AG10803 (cell line): ENCODE measurements at places on chromosomes 13 and 19.
A peak's percentile ranks its signal among the peaks of the same experiment; 100 is the strongest.

DNA sequence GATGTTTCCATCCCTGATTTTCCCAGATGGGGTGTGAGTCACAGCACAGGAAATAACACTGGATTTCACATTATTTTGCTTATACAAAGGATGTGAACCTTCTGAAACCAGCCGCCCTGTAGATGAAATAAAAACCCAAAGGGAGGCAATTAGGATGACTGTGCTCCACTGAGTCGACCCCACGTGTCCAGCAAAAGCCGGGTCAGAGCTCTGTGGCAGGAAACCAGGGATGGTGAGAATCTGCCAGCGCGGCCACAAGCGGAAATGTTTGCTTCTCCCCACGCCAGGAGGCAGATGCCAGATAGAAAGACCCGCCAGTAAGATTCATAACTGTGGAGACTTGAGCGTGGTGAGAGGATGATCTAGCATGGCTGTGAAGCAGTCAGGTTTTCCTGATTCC, 764.4 kb downstream of the LIG4 start:
- peak; percentile 92 for DNase-seq

- no peak for DNase-seq
Measured at GRCh38 chr13:113737803-113738202, 21.2 kb upstream of the TMEM255B start.

DNA sequence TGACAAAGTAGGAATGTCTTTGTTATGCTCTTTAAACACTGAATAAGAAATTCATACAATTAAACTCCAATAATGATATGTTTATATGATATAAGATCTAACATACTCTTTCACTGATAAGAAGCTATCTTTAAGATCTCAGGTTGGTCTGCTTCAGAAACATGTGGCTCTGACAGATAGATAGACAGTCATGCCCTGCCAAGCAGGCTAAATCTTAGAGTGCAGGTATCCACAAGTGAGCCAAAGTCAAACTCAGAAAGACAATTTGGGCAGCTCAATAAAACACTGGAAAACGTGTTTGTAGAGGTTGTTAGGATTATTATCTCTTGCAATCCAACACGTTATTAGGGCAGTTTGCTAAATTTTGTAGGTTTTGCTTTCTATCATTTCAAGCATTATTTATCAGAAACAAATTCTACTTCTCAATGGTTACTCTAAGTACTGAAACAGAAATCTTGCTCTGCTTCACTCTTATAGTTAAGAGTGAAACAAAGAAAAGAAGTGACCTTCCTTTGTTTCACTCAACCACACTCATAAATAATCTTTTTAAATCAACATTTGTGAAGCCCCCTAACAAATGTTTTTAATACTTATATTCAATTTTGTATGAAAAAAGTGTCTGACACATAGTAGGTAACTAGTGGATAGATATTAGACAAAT, 1255.6 kb downstream of the DIAPH3 start:
- DNase-seq: no peak

DNA sequence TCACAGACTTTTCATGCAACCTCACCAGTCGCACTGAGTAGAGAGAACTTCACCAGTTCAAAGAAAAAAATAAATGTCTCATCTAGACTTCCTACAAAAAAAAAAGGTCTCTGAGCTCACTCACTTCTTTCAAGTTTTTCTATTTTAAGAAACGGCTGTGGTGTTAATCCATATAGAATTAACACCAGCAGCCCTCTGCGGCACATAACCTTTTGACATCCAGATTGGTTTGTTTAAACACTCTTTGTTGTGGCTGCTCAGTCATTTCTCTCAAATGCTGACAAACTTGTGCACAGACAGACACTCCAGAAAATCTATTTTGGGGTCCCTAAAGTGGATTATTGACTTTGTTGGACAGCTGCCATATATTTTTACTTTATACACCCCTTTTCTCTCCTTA, 874.9 kb downstream of the EFNB2 start:
- no peak for DNase-seq

GRCh38 chr19:8320564-8321066, 560 bp downstream of the NDUFA7 start:
- no peak for DNase-seq

DNA sequence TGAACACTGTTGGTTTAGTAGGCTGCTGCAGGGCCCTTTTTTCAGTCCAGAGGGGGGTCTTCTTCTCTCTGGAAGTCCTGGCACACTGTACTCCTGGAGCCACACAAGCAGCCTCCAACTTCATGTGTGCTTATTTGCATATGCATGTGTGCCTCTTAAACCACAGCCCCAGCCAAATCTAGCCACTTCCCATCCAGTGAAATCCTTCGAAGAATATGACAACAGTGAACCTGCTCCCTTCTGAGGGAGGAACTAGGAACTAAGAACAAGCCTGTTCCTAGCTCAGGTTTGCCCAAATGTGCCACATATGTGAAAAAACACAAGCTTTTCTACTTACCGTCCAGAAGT, 348.5 kb downstream of the FOXO1 start:
- DNase-seq: no peak

DNA sequence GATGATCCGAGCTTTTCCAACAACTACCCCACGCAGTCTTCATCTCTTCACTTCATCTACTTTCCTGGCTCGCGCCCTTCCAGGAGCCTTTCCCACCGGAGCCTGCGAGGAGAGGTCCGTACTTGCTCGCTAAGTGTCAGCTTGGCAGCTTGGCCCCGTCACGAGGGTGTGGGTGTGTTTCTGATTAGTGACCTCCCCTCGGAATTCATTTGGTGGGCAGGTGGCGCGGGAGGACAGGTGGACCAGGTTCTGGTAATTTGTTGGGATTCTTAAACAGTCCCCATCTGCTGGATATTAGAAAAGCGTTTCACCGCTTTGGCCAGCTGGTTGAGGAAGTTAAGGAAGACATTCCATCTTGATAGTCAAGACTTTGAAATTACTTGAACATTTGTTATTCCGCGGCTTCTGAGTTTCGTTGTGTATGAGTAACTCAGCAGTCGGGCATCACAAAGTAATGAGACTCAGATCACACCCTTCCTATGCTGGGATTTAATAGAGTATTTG, 515 bp downstream of the UFM1 start:
- DNase-seq: peak; percentile 54

- DNase-seq: no peak
Measured at GRCh38 chr19:51627491-51628138, 2.6 kb downstream of the SIGLEC5 start.

GRCh38 chr19:16463991-16464575, 7.7 kb downstream of the EPS15L1 start:
- DNase-seq: no peak

GRCh38 chr19:12139269-12139668, 881 bp downstream of the ZNF20 start:
- DNase-seq: no peak

- DNase-seq: no peak
Measured at GRCh38 chr19:19181488-19181998, 10.4 kb downstream of the BORCS8 start.

DNA sequence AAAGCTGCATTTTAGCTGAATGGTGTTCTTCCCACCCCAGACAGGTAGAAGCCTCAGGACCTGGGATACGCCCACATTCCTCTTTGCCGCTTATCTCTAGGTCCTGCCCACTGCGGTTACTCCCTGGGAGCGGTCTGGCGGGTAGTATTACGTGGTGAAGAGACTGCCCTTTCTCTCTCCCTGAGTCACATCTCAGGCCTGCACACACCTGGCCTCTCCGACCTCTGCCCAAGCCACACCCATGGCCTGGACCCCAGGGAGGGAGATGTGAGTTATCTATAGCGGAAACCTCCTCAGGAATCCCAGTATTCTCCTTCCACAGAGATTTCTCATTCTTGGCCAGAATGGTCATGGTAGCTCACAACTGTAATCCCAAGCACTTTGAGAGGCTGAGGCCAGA, 17.3 kb downstream of the RHPN2 start:
- no peak for DNase-seq

DNA sequence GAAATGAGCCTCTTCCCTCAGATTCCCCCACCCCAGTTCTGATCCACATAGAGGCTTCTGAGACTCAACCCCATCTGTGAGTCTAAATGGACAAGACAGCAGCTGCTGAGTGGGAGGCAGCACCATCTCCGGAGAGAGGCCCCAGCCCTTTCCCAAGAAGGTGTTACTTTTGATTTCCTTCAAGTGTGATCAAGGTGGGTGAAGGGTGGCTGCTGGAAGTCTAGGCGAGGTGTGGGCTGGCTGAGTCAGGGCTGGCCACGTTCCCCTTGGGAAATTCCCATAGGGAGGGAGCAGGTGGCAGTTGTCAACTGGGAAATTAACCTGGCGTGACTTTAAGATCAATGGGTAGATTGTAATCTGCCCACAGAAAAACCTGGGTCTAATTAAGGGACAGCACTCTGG, 148.0 kb downstream of the FOXO1 start:
- DNase-seq: no peak

GRCh38 chr19:58252102-58252685, 23.5 kb downstream of the ZNF544 start:
- DNase-seq: no peak

GRCh38 chr13:50742968-50743367, 100.5 kb downstream of the DLEU7 start:
- no peak for DNase-seq

- peak; percentile 97 for DNase-seq
Measured at GRCh38 chr19:57803594-57804325, 11.0 kb downstream of the ZNF552 start.

- peak; percentile 56 for DNase-seq
Measured at GRCh38 chr13:75769141-75769905, 133.2 kb downstream of the LMO7 start.

GRCh38 chr19:55255618-55256423, 3.0 kb downstream of the PPP6R1 start:
- peak; percentile 15 for DNase-seq

DNA sequence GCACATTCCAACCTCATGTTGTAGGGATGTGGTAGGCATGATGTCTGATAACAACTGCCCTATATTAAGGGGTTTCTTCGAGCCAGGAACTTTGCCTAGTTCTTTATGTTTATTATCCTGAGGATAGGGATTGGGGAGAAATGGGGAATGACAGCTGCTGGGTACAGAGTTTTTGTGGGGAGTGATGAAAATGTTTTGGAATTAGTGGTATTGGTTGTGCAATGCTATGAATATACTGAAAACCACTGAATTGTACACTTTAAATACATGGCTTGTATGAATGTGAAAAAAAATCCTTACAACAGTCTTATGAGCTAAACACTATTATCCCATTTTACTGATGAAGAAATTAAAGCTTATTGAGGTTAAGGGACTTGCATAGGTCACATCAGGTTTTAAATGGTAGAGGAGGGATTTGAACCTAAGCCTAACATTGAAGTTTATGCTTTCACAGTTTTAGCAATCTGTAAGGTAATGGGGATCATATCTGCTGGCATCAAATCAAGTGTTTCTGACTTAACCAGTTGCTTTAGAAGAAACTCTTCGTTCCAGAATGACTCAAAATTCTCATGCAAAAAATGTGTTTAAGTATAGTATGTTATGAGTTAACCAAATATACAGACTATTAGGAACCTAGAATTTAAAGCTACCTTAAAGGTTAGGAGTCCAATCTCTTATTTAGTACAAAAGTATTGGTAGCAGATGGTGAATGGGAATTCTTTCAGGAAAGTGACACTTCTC, 61.4 kb downstream of the ERCC5 start:
- DNase-seq: peak; percentile 1

DNA sequence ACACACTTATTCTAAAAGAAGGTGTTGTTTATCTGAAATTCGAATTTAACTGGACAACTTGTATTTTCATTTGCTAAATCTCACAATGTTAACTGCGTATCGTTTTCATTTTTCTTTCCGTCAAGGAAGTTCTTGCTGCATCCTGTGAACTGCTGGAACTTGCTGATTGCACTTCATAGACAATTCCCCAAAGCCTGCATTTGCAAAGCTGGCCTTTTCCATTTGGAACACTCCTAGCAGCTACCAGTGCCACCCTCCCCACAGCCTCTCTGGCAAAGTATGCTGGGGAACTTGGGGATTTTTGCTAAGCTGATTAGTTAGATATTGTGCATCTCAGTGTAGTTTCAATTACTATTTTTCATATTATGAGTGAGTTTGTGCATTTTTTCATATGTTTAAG, 20.4 kb upstream of the ARGLU1 start:
- no peak for DNase-seq

- peak; percentile 37 for DNase-seq
Measured at GRCh38 chr19:55638864-55639359, 1.9 kb upstream of the ZNF580 start.

DNA sequence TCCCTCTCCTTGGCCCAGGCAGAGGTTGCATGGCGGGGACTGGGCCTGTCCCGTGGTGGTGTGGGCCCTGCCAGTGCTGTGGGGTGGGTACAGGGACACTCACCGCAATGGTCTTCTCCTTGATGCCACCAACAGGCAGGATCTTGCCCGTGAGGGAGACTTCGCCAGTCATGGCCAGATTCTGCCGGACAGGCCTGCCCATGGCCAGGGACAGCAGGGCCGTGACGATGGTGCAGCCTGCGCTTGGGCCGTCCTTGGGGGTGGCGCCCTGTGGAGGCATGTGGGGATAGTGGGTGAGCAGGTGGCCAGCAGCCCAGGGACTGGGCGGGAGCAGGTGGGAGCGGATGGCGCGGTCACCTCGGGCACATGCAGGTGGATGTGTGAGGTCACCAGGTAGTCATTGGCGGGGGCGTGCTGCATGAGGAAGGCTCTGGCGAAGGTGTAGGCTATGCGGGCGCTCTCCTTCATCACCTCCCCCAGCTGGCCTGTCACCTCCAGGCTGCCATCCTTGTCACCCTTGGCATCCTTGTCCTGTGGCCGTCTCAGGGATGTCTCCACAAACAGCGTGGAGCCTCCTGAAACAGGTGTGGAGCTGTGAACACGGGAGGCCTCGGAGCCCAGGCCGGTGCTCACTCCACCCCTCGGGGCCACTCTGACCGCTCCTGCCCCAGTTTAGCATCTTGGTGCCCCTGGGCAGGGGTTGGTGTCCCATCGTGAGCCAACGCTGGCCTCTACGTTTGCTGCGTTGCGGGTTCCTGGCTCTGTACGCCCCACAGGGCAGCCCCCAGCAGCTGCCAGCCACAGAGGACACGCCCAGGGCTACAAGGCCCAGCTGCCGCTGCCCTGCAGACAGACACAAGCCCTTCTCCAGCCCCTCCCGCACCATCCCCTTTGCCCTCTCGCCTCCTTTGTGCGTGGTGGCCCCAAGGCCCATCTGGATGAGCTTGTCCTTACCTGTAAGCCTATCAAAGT, 3.4 kb downstream of the RPL36 start:
- DNase-seq: no peak

- DNase-seq: peak; percentile 7
Measured at GRCh38 chr19:28213470-28214082, 999.4 kb downstream of the UQCRFS1 start.

- DNase-seq: peak; percentile 58
Measured at GRCh38 chr19:38035515-38036495, 128.8 kb downstream of the SIPA1L3 start.

GRCh38 chr13:107421028-107421427, 794.3 kb downstream of the LIG4 start:
- no peak for DNase-seq

- DNase-seq: no peak
Measured at GRCh38 chr19:54127688-54128440, 9.7 kb upstream of the CNOT3 start.
